ENCODE measurements at places on chromosomes 3 and 15. TPM values are rescaled to one million over a fixed set of nuclear protein-coding genes. Genes with fewer than 3 reads are reported as not detected.

The IL12A gene
- 3.3 TPM for total RNA-seq

The TBC1D23 gene
- 60.6 TPM for total RNA-seq

The ADAMTS17 gene
- 6.6 TPM for total RNA-seq

The CCDC39 gene
- 6.7 TPM for total RNA-seq

The LRRC58 gene
- total RNA-seq, result 40.9 TPM

The SLC2A2 gene
- not detected for total RNA-seq

The ITPKA gene
- total RNA-seq, result 1.9 TPM

The P2RY14 gene
- 2.2 TPM for total RNA-seq

The ACTC1 gene
- total RNA-seq, result 13.0 TPM

The ABTB1 gene
- total RNA-seq, result 46.0 TPM

The CTXN2 gene
- total RNA-seq, result not detected

Measured in lung (tissue), 17 donors.